PC-3 (cell line): ENCODE measurements at places on chromosomes 16 and 17. TPM values are rescaled to one million over a fixed set of nuclear protein-coding genes. Genes with fewer than 3 reads are reported as not detected.

- DNase-seq = no peak
- H3K27me3 ChIP-seq = no peaks in the 10 kb centered on the region
- no peak overlapping the region for H3K27ac ChIP-seq
- no peak overlapping the region for H3K4me3 ChIP-seq
These were observed 30.0 kb downstream of the ZNF469 start for GRCh38 chr16:88412766-88413165.

GRCh38 chr17:77188084-77189066 lies 47.6 kb downstream of the SEC14L1 start:
- H3K27ac ChIP-seq = peak overlapping the region; percentile 47
- peaks cover 23% of the 10 kb centered on the region for H3K36me3 ChIP-seq
- no peak overlapping the region for H3K4me3 ChIP-seq
- no peaks in the 10 kb centered on the region for H3K27me3 ChIP-seq
- peaks cover 11% of the 10 kb centered on the region for H3K4me1 ChIP-seq

- no peak overlapping the region for H3K4me3 ChIP-seq
- H3K27ac ChIP-seq = no peak overlapping the region
- no peaks in the 10 kb centered on the region for H3K4me1 ChIP-seq
- no peaks in the 10 kb centered on the region for H3K27me3 ChIP-seq
These were observed 119.5 kb upstream of the NACA2 start for GRCh38 chr17:61710546-61710945.

DNA sequence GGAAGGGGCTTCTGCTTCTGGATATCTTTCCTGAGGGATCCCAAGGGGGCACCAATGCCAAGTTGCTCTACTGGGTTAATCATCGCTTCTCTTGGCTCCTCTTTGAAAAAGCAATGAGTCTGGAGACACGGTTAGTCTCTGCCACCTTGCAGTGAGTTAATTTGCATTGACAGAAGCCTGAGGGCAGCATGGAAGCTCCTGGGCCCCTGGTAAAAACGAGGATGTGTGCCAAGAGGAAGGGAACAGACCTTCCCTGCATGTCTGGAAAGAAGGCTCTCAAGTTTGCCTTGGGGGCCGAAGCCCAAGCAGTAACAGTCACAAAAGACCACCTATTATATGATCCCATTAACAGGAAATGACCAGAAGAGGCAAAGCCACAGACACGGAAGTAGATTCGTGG lies 86.7 kb downstream of the IRX5 start:
- H3K27ac ChIP-seq = no peak overlapping the region
- no peak for DNase-seq
- no peak overlapping the region for H3K4me3 ChIP-seq
- H3K36me3 ChIP-seq = no peaks in the 10 kb centered on the region
- no peaks in the 10 kb centered on the region for H3K4me1 ChIP-seq
- H3K27me3 ChIP-seq = no peaks in the 10 kb centered on the region

The RFNG gene
- 46.7 and 46.8 TPM in 2 replicates for total RNA-seq

The UBALD1 gene
- total RNA-seq = 24.6 and 28.2 TPM in 2 replicates

The EIF3C gene
- 369 and 630 TPM in 2 replicates for total RNA-seq
